ENCODE measurements at places on chromosomes 4 and X.

DNA sequence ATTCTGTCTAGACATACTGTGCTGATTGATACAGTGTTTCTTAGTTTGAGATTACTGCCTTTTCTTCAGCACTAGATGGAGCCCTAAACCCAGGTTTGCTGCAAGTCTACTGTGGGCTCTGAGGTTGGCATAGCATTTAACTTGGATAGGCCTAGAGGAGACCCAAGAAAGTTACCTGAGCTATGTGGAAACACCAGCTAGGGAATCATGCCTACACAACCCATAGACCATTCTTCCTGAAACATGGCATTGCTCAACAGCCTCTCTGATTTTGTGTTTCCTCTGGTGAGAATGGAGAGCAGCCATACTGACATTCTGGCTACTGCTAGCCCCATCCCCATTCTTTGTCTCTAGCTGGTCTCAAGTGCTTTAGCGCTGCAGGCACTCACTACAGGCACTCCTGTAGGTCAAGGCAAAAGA is 287.7 kb upstream of the PCDH18 start:
- no peak for DNase-seq

- no peak for DNase-seq
Observed at GRCh38 chr4:7194251-7195140, 2.2 kb downstream of the SORCS2 start.

GRCh38 chrX:18643243-18643642 is 28.7 kb downstream of the RS1 start:
- no peak for DNase-seq

- no peak for DNase-seq
Observed at GRCh38 chr4:110012917-110013316, 100.2 kb downstream of the EGF start.

DNA sequence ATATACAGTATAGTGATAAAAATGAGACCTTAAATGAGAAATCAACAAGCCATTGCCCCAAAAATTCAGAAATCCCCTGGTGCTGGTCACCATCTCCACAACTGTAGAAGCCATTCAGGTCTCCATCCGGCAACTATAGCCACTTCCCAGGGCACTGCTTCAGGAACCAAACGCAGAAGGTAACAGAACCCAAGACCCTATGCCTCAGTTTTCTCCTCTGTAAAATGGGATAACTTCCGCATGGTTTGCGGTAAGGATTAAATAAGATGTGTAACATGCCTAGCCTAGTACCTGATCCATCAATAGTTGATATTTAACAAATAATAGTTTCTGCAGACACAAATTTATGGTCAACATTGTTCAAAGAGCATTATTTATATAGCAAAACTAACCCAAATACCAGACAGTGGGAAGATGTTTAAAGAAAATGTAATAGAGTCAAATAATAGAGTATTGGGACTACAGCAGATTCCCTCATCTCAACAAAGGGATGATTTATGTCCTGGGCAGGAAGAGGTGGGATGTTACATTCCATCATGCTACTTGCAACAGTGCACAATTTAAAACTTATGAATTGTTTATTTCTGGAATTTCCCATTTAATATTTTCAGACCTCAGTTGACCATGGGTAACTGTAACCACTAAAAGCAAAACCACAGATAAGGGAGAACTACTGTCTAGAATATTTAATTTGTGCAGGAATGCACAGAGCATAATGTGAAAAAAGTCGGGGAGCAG is 30.0 kb downstream of the IRF2 start:
- DNase-seq: no peak

DNA sequence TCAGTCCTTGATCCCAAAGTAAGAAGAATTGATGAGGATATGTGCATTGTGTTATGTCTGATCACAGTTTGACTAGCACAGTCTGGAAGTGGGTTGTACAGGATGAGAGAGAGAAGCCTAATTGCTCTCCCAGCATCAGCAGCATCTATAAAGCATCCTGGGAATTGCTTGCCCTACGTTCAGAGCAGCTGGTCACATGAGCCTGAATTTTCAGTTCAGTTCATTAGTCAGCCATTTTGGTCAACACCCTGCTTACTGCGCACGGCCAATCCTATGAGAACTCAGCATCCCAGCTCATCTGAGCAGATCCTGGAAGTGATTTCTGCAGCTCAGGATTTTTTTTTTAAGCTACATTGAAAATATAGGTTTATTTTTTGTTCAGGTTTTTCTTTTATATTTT is at the start of gene RUFY3:
TSS of gene RUFY3 (plus strand) at position 218 of the 400 bp plus-strand sequence. CDS start 610 bp downstream, outside the sequence.
- DNase-seq: no peak

- no peak for DNase-seq
Observed at GRCh38 chrX:136747003-136747986, 33.4 kb downstream of the ARHGEF6 start.

DNA sequence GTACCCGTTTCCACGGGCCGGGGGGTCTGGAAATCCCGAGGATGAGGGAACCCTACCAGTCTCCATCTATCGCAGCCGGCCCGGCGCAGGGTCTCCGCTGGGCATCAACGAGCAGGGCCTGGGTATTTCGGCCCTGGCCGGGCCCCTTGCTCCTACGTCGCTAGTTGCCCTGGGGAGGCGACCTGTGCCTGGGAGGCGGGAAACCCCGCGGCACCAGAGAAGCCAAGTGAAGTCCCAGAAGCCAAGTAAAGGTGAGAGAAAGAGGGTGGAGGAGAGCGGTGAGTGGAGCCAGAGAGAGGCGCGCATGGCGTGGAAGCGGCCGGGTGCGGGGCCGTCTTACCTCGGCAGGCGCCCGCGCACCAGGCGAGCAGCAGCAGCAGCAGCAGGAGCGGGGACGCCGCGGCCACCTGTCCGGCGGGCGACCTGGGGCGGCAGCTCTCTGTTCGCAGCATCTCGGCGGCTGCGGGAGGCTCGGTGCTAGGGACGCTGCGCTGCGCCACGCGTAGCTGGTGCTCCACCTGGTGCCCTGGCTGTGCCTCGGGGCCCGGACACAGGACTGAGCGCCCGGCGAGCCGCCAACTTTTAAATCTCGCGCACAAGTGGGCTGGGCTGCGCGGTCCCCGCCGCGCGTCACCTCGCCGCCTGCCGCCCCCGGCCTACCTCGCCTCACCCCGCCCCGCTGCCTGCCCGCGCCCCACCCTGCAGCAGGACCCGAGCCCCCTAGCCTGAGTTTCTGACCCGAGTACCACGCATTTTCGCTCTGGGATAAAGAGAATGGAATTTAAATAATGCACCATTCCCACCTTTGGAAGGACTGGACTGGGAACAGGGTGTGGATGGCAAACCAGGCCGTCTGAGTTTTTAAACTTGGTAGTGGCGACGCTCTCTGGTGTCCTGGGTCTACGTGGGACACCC is at the start of gene NMU:
TSS of gene NMU (minus strand) at position 558 of the 915 bp plus-strand sequence. CDS start at position 452, 106 bp downstream.
- no peak for DNase-seq

GRCh38 chr4:22356987-22357596 is 158.8 kb downstream of the ADGRA3 start:
- DNase-seq: no peak

- no peak for DNase-seq
Observed at GRCh38 chrX:15751155-15751819, 13.2 kb downstream of the CA5B start.

- DNase-seq: no peak
Observed at GRCh38 chrX:103240155-103240554, 14.8 kb downstream of the TCEAL8 start.

DNA sequence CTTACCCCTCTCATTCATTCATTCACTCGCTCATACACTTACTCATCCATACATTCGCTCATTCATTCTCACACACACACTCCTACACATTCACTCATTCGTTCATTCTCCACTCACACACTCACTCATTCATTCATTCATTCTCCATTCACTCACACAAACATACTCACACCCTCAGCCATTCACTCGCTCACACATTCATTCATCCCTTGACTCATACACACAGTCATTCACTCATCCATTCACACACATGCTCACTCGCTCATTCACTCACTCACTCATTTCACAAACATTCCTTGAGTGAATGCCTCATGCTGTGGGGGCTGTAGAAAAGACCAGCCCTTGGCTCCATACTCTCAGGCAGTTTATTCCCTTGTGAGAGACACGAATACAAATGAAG is 151.1 kb upstream of the MAMLD1 start:
- DNase-seq: no peak

- DNase-seq: no peak
Observed at GRCh38 chr4:20662851-20663250, 37.4 kb upstream of the PACRGL start.

DNA sequence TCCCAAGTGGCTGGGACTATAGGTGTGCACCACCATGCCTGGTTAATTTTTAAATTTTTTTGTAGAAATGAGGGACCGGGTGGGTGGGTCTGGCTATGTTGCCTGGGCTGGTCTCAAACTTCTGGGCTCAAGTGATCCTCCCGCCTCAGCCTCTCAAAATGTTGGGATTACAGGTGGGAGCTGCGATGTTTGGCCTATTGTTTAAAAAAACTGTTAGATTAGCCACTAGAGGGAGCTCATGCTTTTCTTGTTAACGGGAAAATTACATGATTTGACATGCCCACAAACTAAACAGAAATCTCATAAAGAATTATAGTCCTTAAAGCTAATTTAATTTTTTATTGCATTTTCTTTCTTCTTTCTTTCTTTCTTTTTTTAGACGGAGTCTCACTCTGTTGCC is 5.0 kb upstream of the SDAD1 start:
- no peak for DNase-seq

DNA sequence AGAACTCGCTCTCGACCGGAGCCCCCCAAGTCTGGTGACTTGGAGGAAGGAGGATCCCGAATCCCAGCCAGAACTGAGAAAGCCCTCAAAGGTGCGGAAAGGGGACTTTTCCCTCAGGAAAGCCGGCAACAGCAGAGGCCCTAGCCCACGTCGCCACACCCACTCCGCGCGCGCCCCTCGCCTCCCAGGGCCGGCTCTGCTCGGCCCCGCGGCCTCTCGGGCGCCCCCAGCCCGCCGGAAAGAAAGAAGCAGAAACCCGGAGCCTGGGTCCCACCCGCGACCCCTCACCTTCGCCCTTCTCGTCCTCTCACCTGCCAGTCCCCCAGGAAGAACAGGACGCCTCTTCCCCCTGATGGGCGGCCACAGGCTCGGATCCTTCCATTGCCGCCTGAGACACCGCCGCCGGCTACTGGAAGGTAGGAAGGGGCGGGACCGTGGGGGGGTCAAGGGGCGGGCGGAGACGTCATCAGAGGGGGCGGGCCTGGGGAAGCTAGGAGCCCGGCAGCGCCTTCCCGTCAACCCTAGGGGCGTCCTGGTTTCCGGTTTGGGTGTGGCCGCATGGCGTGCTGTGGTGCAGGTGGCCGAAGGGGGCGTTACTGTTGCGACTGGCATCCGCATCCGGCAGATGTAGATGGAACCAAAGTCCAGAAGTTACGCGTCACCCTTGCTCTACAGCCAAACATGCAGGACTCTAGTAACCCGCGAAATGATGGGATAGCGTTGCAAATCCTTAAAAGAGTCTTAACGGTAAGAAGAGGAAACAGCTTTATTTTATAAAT is at the start of gene UBA6:
TSS of gene UBA6 (minus strand) at position 418 of the 779 bp plus-strand sequence. CDS start at position 382, 36 bp downstream.
- no peak for DNase-seq

DNA sequence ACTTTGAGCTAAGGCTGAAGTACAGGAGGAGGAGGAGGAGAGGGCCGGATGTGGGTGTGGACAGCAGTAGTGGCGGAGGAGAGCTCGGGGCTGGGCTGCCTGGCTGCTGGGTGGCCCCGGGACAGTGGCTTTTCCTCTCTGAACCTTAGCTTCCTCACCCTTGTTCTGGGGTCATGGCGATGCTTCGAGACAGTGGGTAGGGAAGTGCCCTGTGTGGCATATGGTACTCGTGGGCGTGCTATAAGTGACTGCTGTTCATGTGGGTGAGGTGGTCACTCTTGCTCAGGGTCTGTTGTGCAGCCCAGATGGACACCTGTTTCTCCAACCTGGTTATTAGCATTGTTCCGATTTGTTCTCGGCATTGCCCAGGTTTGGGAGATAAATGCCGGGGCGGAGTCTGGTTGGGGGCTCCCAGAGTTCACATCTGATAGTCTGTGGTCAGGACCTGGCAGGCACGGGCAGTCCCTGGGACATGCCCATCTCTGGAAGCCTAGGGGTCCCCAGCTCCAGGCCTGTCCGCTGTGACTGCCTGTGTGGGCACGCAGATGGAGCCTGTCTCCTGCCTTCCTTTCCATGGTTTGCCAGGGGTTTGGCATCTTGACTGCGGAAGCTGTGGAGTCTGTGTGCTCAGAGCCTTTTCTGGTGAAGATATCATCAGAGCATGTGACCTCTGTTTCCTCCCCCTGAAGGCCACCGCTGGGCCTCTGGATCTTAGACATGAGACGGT is 4.9 kb upstream of the CPZ start:
- no peak for DNase-seq

- DNase-seq: no peak
Observed at GRCh38 chr4:152620218-152620617, 59.6 kb downstream of the TMEM154 start.

- no peak for DNase-seq
Observed at GRCh38 chrX:2714551-2714950, 23.5 kb downstream of the CD99 start.

GRCh38 chrX:129523079-129523911 is at the start of gene SMARCA1:
SMARCA1 (minus strand) TSS chrX:129523490; CDS start chrX:129523370, 120 bp downstream.
- no peak for DNase-seq

DNA sequence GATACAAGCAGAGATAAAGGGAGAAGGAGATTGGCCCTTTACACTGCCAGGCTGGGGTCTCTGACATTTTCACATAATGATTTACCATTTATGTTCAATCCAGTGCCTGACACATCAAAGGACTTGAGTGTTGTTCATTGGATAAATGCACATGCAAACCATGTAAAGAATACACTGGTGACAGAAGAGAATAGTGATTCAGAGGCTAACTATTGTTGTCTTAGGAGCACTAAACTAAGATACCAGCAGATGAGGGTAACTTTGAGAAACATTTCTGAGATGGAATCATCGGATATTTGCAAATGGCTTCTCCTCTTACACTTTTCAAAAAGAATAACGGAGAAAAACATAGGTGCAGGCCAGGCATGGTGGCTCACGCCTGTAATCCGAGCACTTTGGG is 67.3 kb upstream of the HHIP start:
- DNase-seq: no peak

GRCh38 chr4:54954656-54955388 is 170.6 kb downstream of the KDR start:
- no peak for DNase-seq

DNA sequence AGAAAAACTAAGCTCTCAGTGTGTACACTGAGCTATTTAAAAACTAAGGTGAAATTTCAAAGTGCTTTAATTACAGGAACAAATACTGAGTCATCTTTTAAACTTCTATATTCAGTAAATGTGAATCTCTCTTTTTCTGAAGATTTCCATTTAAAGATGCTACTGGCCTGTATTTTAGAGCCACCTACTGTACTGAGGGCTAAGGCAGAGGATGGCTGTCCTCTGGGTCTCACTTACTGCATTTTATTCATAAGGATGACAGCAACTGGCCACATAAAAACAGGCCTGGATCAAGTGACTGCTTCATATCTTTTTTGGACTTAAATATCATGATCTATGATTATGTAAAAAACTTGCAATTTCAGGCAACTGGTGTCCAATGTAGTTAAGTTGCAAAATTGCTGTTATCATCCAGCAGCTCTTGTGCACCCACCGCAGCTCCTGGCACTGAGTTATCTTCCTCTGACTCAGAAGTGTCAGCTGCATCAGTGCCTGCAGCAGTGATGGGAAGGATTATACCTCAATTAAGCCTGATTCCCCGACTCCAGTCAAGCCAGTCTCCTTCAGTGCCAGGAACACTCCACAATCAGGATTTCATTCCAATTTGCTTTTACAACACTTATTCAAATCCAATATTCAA is 1073.7 kb downstream of the PDHA2 start:
- DNase-seq: no peak

Data from cortex of kidney (tissue), 1 donor.